Calu3 (cell line): ENCODE measurements at places on chromosomes 7 and 10. TPM values are rescaled to one million over a fixed set of nuclear protein-coding genes. Genes with fewer than 3 reads are reported as not detected.

NACAD gene
- 0.90 and 1.0 TPM in 2 replicates for total RNA-seq

DNA sequence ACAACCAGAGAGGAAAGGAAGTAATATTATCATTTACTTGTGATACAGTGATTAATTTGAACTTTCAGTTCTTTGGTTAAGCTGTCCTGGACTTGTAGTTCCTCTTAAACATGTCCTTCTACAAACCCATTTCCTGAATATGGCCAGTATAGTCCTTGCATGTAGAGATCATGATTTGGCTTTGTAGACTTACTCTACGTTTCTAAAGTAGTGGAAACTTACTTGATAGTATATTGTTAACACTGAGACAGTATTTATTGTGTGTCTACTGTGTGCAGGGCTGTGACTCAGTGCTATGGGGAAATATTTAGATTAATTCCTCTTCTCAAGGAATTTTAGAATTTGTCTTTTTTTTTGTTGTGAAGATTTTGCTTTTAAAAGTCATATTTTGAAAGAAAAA, 109.5 kb downstream of the NRF1 start:
- H3K27ac ChIP-seq = no peak overlapping the region
- no peak overlapping the region for H3K4me3 ChIP-seq
- no peaks in the 10 kb centered on the region for H3K27me3 ChIP-seq
- H3K4me1 ChIP-seq = no peaks in the 10 kb centered on the region
- no peak for DNase-seq
- H3K36me3 ChIP-seq = no peaks in the 10 kb centered on the region

HECTD2 gene
- total RNA-seq = 2.7 and 3.1 TPM in 2 replicates

DNA sequence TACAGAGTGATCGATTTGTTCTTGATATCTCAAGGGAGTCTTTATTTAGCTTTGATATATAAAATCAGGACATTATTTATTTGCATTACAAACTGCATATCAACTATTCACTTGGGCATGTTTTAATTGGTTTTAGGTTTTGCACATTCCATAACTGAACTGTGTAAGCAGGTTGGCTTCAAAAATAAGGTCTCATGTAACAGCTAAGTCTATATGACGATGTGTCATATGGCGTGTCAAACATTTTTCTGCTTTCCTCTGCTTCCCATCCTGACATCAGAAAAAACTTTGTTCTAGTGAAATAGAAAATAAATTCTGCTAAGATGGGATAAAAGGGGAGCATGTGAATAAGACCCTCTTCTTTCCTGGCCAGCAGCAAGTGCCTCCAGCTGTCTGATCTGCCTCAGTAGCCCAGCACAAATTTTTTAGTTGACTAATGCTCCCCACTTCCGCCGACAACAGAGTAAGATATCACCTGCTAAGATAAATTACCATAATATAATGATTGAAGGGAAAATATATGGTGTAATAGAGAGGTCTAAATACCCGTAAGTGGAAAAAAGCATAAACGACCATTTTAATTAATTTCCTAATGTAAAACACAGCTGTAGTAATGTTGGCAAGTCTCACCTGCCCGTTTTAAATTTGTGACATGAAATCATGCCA, 180.5 kb downstream of the TAX1BP1 start:
- H3K27ac ChIP-seq = no peak overlapping the region
- peaks cover 45% of the 10 kb centered on the region for H3K4me1 ChIP-seq
- H3K4me3 ChIP-seq = no peak overlapping the region
- H3K36me3 ChIP-seq = no peaks in the 10 kb centered on the region

DNA sequence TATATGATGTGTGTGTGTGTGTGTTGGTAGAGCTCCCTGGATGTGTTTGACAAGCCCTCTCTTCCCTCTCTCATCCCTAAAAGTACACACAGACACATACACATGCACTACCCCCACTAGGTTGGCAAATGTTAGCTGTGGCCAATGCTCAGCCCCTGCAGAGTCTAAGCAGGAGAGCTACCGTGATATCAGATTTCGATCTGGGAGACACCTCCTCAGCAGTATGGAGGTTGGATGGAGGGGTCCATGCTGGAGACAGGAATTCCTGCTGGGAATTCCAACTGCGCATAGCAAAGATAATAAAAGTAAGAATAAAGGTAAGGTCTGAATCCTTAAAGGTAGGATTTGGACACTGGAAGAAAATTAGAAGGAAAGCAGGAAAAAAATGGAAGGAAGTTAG, 85.7 kb downstream of the C10orf90 start:
- H3K36me3 ChIP-seq = no peaks in the 10 kb centered on the region
- DNase-seq = no peak
- H3K27me3 ChIP-seq = peaks cover 36% of the 10 kb centered on the region
- H3K4me3 ChIP-seq = no peak overlapping the region
- H3K4me1 ChIP-seq = no peaks in the 10 kb centered on the region

MBLAC1 gene
- 1.2 TPM in 2 replicates for total RNA-seq

GTPBP10 gene
- 22.5 and 25.0 TPM in 2 replicates for total RNA-seq

DNA sequence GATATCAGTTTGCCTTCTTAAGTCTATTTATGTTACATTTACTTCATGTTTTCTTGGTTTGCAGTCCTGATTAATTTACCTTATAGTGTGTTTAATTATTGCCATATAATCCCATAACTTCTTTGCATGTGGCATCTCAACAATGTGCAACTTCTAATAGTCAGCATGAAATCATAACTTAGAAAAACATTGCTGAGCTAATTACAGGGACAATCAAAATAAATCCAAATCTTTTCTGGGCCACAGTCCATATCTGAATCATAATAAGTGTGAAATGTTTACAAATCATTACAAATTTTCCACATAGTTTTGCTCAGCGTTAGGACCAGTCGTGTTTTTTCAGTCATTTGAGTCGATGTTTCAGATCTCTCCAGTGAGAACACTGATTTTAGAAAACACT, 29.1 kb upstream of the CABCOCO1 start:
- H3K4me1 ChIP-seq = peaks cover 44% of the 10 kb centered on the region
- DNase-seq = no peak
- no peak overlapping the region for H3K4me3 ChIP-seq

DNA sequence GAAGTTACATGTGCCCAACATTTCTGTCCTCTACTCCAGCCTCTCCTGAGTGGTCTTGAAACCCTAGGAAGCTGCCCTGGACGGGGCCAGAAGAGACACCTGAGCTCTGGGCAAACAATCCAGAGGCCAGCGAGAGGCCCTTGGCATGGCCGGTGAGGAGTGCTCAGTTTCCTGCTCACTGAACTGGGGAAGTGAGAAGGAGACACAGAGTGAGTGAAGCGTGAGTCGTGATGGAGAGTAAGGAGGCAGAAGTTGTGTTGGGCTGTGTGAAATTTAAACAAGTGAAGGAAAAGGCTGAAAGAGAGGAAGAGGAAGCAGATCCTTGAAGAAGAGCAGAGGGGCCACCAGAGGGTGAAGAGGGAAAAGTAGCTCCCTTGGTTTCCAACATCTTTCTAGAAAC, 73.2 kb downstream of the WNT2 start:
- peaks cover 62% of the 10 kb centered on the region for H3K27me3 ChIP-seq
- no peaks in the 10 kb centered on the region for H3K4me1 ChIP-seq
- H3K27ac ChIP-seq = no peak overlapping the region
- DNase-seq = no peak

ANAPC16 gene
- total RNA-seq = 118 and 119 TPM in 2 replicates

GRCh38 chr7:105068886-105069285, 54.9 kb downstream of the KMT2E start:
- H3K4me3 ChIP-seq = no peak overlapping the region
- H3K4me1 ChIP-seq = no peaks in the 10 kb centered on the region
- H3K27me3 ChIP-seq = no peaks in the 10 kb centered on the region
- H3K36me3 ChIP-seq = peaks cover 9% of the 10 kb centered on the region
- DNase-seq = no peak

UCN3 gene
- total RNA-seq = not detected in 2 replicates

DNA sequence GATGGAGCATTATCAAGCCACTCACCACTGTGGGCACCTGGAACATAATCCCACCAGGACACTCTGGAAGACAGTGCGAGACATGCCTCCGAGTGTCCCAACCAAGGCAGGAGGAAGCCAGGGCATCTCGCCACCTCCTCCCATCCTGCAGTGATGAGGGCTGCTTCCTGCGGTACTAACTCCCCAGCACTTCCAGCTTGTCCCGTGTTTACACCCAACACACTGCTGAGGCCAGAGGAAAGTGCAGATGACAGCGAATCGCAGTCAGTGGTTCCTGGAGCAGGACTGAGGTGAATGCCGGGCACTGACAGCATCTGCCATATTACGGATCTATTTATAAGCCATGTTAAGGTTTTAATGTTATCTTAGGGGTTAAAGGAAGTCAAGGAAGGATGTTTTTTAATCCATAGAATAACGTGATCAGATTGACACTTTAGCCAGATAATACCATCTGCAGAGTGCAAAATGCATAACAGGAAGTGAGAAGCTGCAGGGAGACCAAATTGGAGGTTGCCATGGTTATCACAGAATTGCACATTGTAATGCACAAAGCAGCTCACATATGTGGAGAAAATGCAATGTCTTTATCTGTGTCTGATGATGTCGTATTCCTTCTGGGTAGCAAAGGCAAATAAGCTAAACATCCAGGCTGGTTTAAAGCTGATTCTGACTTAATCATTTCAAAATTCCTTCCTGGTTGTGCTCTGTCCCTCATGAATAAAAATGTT, 314.1 kb upstream of the C7orf33 start:
- H3K4me3 ChIP-seq = no peak overlapping the region
- no peaks in the 10 kb centered on the region for H3K36me3 ChIP-seq
- peaks cover 83% of the 10 kb centered on the region for H3K27me3 ChIP-seq
- no peak overlapping the region for H3K27ac ChIP-seq
- H3K4me1 ChIP-seq = no peaks in the 10 kb centered on the region

GRCh38 chr7:128713794-128714193, 25.4 kb upstream of the CALU start:
- DNase-seq = no peak
- H3K4me1 ChIP-seq = no peaks in the 10 kb centered on the region
- peaks cover 22% of the 10 kb centered on the region for H3K27me3 ChIP-seq
- no peak overlapping the region for H3K4me3 ChIP-seq
- no peaks in the 10 kb centered on the region for H3K36me3 ChIP-seq

GRID1 gene
- total RNA-seq = 0.10 TPM in 1 of 2 replicates, not detected in the other
